CD4-positive, alpha-beta T cell treated with Interferon gamma for 1 hour (primary cell): ENCODE measurements at places on chromosomes 5 and 9.

GRCh38 chr5:53017794-53018391, 28.7 kb downstream of the ITGA2 start:
- no peak for DNase-seq

- no peak for DNase-seq
Measured at GRCh38 chr9:108211411-108211955, 644.3 kb downstream of the ACTL7B start.

DNA sequence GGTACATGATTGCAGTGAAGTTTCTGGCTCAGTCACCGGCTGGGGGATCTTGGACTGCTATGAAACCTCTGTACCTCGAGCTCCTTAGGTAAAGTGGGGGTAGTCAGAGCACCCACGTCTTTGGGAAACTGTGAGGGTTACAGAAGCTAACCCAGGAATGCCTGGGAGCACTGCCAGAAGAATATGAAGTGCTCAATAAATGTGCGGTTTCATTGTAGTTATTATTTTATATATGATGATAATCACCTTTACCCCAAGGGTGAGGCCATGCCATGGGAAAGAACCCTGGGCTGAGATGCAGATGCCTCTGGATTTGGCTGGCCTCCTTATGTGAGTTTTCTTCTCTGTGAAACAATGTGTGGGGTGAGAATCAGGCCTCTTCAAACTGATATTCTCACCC, 3.7 kb downstream of the NPR3 start:
- DNase-seq: no peak

DNA sequence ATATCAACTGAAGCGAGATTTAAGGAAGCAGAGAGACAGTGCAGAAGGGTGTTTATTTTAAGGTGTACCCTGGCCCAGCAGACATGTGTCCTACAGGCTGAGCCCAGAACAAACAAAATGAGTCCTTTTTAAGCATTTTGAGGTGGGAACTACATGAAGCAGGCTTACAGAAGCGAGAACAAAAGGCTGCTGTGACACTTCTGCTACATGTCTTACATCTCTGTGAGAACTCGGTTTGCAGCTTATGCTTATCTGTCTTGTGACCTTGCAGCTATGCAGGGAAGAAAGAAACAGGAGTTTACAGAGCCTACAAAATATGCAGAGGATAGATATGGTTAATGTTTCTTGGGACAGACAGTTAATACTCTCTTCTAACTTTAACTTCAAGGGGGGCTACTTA, 295.9 kb downstream of the CEMIP2 start:
- DNase-seq: no peak

GRCh38 chr9:125852386-125852785, 105.2 kb downstream of the PBX3 start:
- no peak for DNase-seq

- DNase-seq: no peak
Measured at GRCh38 chr5:176817841-176818377, 7.5 kb downstream of the UNC5A start.

- no peak for DNase-seq
Measured at GRCh38 chr9:87233431-87233830, 264.2 kb upstream of the DAPK1 start.

DNA sequence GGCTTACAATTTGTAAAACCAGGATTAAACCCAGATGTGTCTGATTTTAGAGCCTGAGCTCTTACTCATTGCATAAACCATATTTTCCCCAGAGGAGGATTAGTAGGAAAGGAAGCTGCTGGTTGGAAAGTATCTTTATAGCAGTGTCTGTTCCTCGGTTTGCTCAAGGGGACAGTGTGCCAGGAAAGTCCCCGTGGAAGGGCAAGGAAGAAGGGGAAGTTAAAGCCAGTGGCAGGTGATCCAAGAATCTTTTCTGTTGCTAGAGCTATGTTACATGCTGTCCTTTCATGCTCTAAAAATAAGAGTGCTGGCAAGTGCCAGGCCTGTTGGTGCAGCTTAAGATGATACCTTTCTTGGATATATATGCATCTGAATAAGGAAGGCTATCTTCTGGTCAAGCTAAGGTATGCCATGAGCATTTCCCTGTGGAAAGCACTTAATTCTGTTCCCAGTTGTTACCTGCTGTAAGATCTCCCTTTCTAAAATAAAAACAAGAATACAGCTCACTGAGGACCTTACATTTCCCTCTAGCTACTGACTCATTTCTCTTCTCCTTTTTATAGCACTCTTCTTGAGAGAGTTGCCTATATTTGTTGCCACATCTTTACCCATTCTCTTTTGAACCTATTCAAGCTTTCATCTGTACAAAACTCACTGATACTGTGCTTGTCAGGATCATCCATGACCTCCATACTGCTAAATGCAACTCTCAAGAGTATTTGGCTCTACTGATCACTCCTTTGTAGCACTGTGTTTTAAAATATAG, 8.0 kb downstream of the PDCD1LG2 start:
- no peak for DNase-seq

DNA sequence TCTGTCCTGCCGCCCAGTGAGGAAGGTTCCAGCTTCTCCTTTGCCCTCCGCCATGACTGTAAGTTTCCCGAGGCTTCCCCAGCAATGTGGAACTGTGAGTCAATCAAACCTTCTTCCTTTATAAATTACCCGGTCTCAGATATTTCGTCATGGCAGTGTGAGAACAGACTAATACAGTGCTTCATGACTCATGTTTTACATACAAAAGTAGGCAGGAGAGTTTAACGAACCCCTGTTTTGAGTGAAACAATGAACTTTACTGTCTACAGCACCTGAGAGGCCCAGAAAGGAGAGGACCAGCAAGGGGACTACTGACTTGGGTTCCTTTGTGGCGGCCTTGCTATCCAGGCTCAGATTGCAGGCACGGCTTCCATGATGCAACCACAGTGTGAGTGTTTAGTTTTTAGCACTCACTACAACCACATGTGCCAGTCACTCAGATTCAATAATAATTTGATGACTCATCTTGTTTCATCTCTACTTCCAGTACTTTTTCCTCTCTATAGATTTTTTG, 139.1 kb upstream of the CLINT1 start:
- DNase-seq: peak; percentile 2

GRCh38 chr5:95022967-95023695, 261.8 kb downstream of the MCTP1 start:
- no peak for DNase-seq

DNA sequence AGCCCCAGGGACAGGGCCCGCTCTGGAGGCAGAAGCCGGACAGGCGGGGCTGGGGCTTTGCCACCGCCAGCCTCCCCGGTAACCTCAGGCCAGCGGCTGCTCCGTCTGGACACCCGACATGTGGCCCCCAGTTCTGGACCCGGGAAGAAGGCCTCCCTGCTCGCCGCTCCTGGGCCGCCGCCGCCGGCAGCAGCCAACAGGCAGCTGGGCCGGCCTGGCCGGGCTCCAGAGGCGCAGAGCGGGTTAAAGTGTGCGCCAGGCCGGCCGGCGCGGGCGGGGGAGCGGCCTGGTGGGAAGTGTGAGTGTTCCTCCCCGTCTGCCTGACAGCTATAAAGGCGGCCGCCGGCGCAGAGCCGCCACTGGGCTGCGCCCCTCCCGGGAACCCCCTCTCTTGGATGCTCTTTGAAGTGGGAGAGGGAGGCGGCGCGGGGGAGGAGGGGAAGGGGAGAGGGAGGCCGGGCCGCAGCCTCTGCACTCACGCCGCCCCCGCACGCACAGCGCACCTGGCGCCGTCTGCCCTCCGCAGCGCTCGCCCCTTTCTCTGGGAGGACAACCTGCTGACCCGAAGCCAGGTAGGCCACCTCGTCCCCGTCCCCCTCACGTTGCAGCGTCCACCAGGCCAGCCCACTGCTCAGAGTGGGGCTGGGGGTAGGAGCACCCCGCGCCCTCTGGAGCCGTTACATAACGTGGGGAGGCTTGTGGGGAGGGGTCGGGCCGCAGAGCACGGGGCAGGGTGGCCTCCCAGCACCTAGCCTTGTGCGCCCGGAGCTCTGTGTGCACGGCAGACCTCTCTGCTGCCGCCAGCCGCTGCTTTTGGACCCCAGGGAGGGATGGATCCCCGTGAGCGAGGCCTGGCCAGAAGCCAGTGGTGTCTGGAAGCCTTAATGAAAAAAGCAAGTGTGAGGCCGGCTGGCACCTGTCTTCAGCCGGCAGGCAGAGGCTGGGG, at the start of gene ADAMTSL2:
ADAMTSL2 (plus strand) TSS at position 359 of the 946 bp plus-strand sequence. CDS start 2,009 bp downstream, outside the sequence.
- DNase-seq: peak; percentile 65

- peak; percentile 57 for DNase-seq
Measured at GRCh38 chr9:112074250-112075008, 100.7 kb downstream of the SUSD1 start.

DNA sequence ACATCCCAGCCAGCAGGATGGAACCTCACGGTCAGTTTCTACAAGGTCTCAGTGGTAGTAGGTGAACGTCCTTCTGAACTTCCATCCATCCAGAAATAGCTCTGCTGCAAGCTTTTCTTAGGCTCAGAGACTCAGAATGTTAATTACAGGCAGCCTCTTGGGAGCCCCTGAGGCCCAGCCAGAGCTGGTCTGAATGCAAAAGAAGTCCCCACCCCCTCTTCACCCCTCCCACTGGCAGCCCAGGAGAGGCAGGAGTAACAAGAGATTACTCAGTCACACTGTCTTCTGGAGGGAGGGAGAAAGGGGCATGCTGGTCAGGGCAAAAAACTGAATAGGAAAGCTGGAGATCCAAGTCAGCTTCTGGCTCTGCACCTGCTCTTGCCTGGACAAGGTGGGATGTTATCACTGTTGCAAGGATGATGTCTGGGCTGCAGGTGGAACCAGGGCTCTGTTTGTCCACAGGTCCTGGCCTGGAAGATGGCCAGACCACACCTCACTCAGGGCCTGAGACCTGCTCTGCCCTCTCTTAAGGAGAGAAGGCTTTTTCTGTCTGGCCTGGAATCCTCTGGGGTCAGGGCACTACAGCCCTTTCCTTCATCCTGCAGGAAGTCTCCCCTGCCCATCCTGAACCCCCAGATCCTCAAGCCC, 9.1 kb downstream of the ENHO start:
- no peak for DNase-seq

GRCh38 chr5:68271124-68271523, 55.6 kb downstream of the PIK3R1 start:
- DNase-seq: no peak

DNA sequence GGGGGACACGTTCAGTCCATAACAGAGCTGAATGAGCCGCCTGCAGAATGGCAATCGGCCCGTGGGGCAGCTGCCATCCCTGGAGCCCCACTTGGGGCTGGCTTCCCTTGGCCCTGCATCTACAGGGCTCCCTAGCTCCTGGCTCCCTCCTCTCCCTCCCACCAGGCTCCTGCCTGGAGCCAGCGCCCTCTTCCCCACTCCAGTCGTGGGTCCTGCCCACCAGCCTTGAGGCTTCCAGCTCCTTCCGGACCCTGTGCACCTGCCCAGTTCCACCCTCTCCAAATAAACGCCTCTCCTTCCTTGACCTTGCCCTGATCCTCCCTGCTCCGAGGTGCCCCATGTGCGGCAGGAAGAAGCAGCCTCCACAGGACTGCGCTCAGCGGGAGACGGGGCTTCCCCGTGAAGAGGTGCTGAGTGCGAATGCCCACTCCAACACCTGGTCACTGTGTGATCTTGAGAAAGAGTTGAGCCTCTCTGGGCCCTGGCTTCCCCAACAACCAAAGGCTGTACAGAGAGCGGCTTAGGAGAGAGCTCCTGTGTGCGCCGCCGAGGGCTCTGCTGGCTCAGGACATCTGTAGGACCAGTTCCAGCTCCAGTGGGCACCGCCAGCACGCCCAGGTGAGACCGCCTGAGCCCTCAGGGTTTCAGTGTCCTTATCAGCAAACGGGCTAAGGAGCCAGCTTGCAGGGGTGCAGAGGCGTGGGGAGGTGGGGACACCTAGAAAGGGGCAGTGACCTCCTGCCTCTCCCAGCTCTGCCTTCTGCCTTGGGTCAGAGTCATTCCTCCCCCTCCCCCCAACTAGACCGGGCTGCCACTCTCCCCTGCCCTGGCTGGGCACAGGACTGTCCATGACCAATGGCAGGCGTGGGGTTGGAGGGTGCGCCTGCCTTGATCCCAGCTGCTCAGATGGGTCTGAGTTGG, 12.1 kb downstream of the C9orf50 start:
- DNase-seq: no peak

- DNase-seq: no peak
Measured at GRCh38 chr9:116116393-116116792, 37.2 kb upstream of the PAPPA start.

DNA sequence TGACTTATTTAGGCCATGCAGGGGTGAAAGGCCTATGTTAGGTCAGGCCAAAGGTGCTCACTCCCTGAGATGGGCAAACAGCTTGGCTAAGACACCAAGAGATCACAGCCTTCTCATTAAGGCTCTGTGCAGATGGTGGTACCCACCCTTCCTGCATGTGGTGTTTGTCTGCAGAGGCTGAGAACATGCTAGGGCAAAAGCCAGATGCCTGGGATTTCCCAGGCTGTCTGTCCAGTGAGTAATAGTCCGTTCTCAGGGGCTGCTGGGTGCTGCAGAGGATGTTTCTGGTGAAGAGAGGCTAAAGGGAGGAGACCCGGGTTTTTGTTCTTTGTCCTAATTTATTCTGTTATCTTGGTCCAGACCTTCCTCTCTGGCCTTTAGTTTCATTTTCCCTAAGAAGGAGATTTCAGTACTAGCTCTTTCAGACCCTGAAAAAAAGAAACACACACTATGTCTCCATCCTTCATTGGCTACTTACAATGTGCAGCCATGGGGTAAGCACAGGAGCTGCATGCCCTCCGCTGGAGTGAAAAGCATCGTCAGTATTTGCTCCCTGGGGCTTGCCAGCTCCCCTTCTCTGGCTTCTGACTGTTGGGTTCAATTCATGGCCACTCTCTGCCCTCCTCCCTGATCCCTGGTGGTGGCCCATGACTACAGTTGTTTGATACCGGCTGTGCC, 23.4 kb upstream of the GLRA1 start:
- DNase-seq: no peak

GRCh38 chr5:95931079-95931833, 30.4 kb downstream of the ELL2 start:
- DNase-seq: no peak

DNA sequence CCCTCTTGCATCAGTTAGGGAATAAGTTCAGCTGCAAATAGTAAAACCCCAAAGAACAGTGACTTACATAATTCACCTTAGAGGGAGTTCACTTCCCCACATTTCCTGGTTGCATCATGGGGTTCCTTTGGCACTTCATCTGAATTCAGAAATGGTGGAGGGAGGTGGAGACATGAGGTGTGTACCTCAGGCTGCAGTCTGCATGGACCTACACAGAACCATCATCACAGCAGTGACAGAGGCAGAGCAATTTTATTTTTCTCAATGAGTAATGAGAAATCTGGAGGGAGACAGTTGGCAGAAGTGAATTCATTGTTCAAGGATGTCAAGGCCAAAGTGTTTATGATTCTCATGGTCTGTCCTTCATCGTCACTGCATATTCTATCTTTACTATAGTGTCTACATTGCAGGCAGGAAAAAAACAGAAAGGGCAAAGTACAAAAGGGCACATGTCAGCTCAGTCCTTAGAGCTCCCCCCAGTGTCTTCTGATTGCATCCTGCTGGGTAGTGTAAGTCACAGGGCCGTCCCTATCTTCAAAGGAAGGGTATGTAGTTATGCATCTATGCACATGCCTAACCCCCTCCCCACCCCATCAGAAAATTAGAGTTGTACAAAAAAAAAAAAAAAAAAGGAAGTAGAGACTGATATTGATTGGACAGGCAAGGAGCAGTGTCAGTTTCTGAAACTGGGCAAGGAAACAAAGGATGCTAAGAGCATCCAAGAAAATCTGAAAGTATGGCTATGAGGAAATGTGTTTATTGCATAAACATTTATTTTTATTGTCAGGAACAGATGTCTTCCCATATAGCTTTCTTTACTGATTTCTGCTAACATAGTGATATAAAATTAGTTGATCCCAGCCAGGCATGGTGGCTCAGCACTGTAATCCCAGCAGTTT, 132.7 kb upstream of the APC start:
- DNase-seq: peak; percentile 7
